Stimulated activated CD8-positive, alpha-beta memory T cell treated with anti-CD3 and anti-CD28 coated beads, Interleukin-7, amount 100 ng/mL, for 1 hour (primary cell): ENCODE measurements at places on chromosomes 11 and 22.

- no peak for DNase-seq
These were observed 59.1 kb downstream of the IGLL1 start for GRCh38 chr22:23520863-23521440.

DNA sequence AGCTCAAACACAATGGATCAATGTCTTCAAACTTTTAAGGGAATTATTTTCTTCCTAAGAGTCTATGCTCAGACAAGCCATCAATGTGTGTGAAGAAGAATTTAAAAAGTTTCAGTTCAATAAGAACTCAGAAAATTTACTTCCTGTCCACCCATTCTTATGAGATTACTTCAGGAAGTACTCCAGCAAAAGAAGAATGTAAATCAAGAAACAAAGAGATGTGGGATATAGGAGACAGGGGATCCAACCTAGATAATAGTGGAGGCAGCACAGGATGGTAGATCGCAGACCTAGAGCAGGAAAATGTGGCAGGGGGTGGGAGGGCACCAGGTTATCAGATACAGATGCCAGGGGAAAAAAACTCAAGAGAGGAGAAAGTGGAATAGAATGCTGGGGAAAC is 170.6 kb downstream of the MPPED1 start:
- DNase-seq: no peak

- DNase-seq: no peak
These were observed 638 bp downstream of the SAAL1 start for GRCh38 chr11:18105086-18105801.

GRCh38 chr11:131814108-131814507 is 443.7 kb downstream of the NTM start:
- no peak for DNase-seq

DNA sequence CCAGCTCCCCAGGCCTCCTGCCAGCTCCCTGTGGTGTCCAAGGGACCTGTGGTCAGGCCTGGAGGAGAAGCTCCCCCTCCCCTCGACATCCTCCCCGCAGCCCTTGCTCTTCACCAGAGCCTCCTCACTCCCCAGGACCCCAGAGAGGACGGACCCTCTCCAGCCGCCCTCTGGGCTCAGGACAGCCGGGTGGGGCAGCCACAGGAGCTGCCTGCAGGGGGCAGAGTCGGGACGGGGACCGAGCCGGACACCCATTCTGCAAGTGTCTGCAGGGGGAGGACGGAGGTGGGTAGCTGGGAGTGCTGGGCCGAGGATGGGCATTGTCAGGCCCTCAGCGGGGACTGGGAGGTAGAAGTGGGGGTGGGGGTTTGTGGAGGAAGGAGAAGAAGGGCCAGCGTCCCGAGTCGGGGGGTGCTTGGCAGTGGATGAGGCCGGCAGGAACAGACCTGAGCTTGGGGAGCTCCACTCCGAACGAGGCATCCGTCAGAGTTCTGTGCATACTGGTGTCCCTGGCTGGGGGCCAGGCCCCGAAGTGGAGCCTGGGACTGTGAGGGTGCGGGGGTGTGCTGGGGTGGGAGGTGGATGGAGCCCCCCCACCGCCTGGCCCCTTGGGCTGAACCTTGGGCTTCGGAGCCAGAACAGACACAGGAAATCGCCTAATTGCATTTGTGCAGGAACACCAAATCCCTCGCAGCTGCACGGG is 15.2 kb downstream of the PRR33 start:
- no peak for DNase-seq

DNA sequence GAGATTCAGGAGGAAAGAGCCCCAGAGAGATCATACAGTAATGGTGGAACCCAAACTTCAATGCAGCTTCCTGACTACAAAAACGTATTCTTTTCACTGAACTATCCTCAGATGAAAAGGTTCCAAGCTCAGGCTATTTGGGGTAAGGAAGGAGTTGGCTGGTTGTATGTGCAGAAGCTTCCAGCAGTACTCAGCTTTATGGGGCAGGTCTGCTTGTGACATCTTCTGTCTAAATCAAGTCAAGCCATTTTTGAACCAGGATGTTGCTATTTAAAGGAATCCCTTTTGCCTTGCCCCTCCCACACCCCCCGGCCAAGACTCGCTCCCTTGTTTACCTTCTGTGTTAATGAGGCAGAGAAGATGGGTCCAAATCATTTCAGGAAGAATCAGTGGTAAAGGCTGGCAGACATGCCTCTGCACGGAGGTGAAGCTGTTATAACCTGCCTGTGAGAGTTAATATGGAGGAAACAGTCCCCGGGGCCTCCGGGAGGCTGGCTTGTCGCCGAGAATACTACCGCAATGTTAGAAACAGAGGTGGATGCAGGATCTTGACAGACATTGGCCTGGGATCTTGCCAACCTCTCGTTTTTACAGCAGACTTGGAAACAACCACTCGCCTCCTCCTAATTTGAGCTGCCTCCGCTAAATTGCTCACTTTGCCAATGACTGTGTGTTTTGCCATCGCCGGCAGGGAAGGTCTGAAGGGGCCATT is 45.4 kb downstream of the TIMP3 start:
- DNase-seq: no peak

- no peak for DNase-seq
These were observed 83.9 kb downstream of the LDLRAD3 start for GRCh38 chr11:36027731-36028130.

- DNase-seq: no peak
These were observed 30.0 kb downstream of the RASSF10 start for GRCh38 chr11:13039126-13039525.

GRCh38 chr22:31829505-31829904 is 75.7 kb downstream of the DEPDC5 start:
- DNase-seq: no peak

- no peak for DNase-seq
These were observed 119.1 kb upstream of the MTNR1B start for GRCh38 chr11:92850296-92850826.
